ENCODE measurements at places on chromosomes 7 and 10.

GRCh38 chr7:136950331-136950730, 81.9 kb downstream of the CHRM2 start:
- no peak for DNase-seq

- DNase-seq = no peak
These were observed 97.9 kb upstream of the KLF14 start for GRCh38 chr7:130831817-130832481.

- no peak for DNase-seq
These were observed 94.1 kb upstream of the TMEM26 start for GRCh38 chr10:61547297-61547696.

DNA sequence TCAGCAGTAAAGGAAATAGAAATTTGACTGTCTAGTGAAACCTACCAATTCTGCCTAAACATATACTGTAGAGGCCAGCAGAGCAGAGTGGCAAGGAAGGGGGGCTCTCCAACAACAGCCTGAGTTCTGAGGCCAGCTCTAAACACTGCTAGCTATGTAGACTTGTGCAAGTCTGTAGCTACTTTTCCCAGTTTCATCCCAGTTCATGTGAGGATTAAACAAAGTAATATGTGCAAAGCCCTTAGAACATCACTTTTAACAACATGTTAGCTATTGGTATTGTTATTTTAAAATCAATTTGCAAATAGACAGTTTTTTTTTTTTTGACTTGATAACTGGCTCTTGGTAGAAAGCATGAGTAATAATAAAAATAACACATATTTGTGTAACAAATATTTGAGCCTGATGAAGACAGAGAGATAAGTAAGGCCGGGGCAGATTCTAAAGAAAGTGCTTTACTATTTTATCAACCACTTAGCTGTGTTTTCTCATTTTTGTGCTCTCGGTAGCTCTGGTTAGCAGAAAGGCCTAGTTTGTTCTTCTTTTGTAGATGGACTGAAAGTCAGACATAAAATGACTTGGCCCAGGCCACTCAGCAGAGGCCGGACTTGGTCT, 9.3 kb downstream of the CHST12 start:
- no peak for DNase-seq

GRCh38 chr10:77168861-77169260, 468.7 kb downstream of the KCNMA1 start:
- no peak for DNase-seq

GRCh38 chr10:31606841-31607240, 287.8 kb downstream of the ZEB1 start:
- no peak for DNase-seq

GRCh38 chr7:48691788-48692187, 232.6 kb upstream of the CDC14C start:
- DNase-seq = no peak

GRCh38 chr10:600876-601659, 88.4 kb downstream of the DIP2C start:
- DNase-seq = no peak

- no peak for DNase-seq
These were observed 70.2 kb upstream of the ADAM12 start for GRCh38 chr10:126458466-126458865.

GRCh38 chr10:106242301-106242700, 922.2 kb downstream of the SORCS1 start:
- no peak for DNase-seq

DNA sequence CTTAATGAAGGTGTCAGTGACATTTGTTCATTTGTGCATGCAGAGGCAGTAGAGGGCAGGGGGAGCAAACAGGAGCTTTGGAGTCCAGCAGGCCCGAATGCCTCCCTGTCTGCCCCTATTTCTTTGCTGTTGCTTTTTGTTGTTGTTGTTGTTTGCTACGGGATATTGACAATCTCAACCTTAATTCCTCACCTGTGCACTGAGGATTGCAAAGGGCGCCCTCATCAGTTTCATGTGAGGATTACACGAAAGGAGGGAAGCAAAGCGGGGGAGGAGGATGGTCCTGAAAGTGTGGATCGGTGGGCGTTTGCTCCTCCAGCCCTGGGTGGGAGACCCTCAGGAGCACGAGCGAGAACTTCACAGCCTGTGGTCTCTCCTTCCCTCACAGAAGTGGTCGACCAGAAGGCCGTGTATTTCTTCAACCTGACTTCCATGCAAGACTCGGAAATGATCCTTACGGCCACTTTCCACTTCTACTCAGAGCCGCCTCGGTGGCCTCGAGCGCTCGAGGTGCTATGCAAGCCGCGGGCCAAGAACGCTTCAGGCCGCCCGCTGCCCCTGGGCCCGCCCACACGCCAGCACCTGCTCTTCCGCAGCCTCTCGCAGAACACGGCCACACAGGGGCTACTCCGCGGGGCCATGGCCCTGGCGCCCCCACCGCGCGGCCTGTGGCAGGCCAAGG, 9.6 kb downstream of the GDF10 start:
- no peak for DNase-seq

- DNase-seq = no peak
These were observed 11.3 kb upstream of the TSPAN15 start for GRCh38 chr10:69439813-69440506.

DNA sequence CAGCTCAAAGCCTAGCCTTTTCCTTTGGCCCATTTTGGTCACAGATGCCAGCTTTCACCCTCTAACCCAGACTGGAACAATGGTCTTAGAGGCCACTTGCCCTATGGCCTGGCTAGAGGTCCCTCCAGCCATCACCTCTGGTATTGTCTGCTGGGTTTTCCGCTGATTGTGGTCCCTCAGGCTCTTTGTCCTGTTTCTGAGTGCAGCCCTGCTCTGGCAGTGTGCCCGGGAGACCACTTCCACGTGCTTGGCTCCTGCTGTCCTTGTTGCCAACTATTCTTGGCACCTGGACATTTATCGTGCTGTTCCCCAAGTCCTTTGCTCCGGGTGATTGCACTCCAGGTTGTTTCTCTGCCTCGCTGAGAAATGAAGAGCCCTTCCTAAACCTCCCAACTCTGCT, 53.3 kb upstream of the FAM180A start:
- no peak for DNase-seq

DNA sequence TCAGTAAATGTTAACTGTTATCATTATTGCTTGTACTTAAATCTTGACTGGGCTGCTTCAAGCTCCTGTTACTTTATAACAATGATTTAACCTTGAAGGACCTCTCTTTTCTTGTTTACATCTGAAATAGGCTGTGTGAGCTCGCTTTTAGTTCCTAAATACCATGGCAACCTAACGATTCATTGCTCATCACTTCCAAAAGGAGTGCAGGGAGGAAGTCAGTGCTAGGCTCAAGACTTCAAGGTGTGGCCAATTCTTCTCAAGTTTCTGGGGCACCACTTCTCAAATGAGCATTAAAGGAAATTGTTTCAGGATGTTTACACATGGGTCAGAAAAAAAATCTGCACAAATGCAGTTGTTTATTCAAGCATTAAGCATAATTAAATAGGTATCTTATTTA, 284.2 kb downstream of the MTERF1 start:
- DNase-seq = no peak

GRCh38 chr10:113030453-113030852, 80.4 kb downstream of the TCF7L2 start:
- DNase-seq = no peak

- no peak for DNase-seq
These were observed 108.0 kb downstream of the GRK5 start for GRCh38 chr10:119315128-119316001.
